Common myeloid progenitor, CD34-positive (primary cell): ENCODE measurements at places on chromosomes 13 and 19.

GRCh38 chr13:34826432-34826831 lies 115.6 kb upstream of the NBEA start:
- DNase-seq: no peak
- H3K36me3 ChIP-seq: no peaks in the 10 kb centered on the region
- H3K27ac ChIP-seq: no peak overlapping the region
- no peaks in the 10 kb centered on the region for H3K27me3 ChIP-seq
- no peaks in the 10 kb centered on the region for H3K4me1 ChIP-seq

DNA sequence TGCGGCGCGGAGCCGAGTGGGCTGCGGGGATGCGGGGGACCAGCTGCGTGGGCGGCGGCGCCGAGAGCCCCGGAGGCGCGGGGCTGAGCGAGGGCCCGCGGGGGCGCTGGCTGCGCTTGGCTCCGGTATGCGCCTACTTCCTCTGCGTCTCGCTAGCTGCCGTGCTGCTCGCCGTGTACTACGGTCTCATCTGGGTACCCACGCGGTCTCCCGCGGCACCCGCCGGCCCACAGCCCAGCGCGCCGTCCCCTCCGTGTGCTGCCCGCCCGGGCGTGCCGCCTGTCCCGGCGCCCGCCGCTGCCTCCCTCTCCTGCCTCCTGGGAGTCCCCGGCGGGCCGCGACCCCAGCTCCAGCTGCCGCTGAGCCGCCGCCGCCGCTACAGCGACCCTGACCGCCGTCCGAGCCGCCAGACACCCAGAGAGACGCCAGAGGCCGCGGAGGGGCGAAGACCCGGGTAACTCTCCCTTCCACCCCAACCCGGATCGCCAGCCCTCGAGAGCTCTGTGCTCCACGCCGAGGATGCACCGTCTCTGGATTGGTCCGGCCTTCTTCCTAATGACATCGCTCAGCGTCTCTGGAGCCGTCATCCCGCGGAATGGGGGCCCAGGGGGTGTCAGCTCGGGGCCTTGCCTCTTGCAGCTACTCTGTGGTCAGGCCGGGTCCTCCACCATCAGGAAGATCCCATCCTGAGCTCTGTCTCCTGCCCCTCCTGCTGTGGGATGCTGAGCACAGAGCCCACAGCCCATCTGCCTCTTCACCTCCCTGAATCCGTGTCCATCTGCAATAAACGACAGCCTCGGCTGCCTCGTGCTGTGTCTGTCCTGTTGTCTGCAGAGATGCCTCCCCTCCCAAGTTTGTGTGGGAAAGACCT lies 441 bp downstream of the INAFM1 start:
- H3K27me3 ChIP-seq: no peaks in the 10 kb centered on the region
- H3K4me1 ChIP-seq: peaks cover 2% of the 10 kb centered on the region
- peaks cover 3% of the 10 kb centered on the region for H3K36me3 ChIP-seq
- DNase-seq: peak; percentile 27
- H3K27ac ChIP-seq: no peak overlapping the region
- peak overlapping the region; percentile 44 for H3K4me3 ChIP-seq

- no peak for DNase-seq
- no peaks in the 10 kb centered on the region for H3K4me1 ChIP-seq
- H3K27me3 ChIP-seq: no peaks in the 10 kb centered on the region
- peaks cover 36% of the 10 kb centered on the region for H3K36me3 ChIP-seq
Measured at GRCh38 chr13:112818040-112818697, 128.3 kb downstream of the ATP11A start.

DNA sequence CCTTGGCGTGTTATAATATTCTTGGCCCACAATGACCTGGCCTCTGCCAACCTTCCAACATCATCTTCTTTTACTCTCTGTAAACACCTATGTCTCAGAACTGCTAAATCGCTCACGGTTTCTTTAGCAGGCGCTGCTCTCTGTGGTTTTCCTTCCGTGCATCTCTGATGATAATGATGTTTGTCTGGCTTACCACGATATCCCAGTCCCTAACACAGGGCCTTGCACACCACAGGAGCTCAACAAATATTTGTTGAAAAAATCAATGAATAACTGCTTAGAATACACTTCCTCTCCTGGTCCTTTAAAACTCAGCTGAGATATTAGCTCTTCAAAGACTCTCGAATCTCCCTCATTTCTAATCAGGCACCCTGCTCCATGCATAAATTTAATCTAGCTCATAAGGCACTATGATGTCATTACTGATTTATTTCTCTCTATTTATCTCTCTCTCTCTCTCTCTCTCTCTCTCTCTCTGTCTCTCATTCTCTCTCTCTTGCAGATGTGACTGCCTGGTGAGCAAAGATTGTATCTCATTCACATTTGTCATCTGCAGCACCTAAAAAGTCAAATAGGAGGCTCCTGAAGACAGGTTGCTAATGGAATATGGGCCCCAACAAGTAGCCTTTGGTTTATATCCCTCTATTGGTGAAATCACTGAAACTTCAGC lies 206.4 kb downstream of the NHLRC3 start:
- no peaks in the 10 kb centered on the region for H3K4me1 ChIP-seq
- H3K36me3 ChIP-seq: no peaks in the 10 kb centered on the region
- peaks cover 2% of the 10 kb centered on the region for H3K27me3 ChIP-seq
- no peak for DNase-seq

DNA sequence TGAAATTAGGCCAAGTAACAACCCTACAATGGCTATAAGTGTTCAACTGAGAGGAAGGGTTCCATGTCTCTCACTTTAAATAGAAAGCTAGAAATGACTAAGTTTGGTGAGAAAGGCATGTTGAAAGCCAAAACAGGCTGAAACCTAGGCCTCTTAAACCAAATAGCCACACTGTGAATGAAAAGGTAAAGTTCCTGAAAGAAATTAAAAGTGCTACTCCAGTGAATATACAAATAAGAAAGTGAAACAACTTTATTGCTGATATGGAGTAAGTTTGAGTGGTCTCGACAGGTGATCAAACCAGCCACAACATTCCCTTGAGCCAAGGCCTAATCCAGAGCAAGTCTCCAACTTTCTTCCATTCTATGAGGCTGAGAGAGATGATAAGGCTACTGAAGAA lies 209.6 kb downstream of the KLF12 start:
- H3K36me3 ChIP-seq: no peaks in the 10 kb centered on the region
- H3K27me3 ChIP-seq: no peaks in the 10 kb centered on the region
- no peak for DNase-seq
- H3K4me3 ChIP-seq: no peak overlapping the region
- no peaks in the 10 kb centered on the region for H3K4me1 ChIP-seq
- no peak overlapping the region for H3K27ac ChIP-seq

DNA sequence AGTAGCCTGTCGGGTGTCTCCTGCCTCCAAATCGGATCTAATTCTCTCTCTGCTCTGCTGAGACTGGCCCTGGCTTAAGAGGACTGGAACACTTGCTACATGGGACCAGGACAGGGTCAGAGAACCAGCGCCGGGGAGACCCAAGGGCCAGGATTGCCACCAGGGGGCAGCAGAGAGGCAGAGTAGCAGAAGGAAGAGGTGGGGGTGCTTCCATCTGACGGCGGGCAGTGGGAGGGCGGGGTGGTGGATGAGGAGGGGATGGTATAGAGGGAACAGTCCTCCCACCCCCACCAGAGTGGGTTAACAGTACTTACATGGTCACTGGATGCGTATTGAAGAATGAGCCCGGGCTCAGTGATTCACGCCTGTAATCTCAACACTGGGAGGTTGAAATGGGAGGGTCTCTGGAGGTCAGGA lies 11.9 kb downstream of the SELENOW start:
- H3K36me3 ChIP-seq: peaks cover 8% of the 10 kb centered on the region
- no peaks in the 10 kb centered on the region for H3K4me1 ChIP-seq
- DNase-seq: peak; percentile 84

DNA sequence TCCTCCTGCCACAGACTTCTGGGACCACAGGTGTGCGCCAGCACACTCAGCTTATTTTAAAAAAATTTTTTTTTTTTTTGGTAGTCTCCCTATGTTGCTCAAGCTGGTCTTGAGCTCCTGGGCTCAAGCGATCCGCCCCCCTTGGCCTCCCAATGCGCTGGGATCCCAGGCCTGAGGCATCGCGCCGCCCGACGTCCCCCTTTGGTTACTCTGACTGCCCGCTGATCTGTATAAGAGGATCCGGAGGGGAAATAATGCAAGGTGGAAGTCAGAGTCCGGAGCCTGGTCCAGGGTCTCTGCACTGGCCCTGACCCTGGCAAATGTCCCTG lies 486 bp upstream of the ZNF805 start:
- peaks cover 23% of the 10 kb centered on the region for H3K4me1 ChIP-seq
- no peak for DNase-seq
- peaks cover 6% of the 10 kb centered on the region for H3K36me3 ChIP-seq
- peak overlapping the region; percentile 89 for H3K4me3 ChIP-seq
- H3K27me3 ChIP-seq: no peaks in the 10 kb centered on the region

DNA sequence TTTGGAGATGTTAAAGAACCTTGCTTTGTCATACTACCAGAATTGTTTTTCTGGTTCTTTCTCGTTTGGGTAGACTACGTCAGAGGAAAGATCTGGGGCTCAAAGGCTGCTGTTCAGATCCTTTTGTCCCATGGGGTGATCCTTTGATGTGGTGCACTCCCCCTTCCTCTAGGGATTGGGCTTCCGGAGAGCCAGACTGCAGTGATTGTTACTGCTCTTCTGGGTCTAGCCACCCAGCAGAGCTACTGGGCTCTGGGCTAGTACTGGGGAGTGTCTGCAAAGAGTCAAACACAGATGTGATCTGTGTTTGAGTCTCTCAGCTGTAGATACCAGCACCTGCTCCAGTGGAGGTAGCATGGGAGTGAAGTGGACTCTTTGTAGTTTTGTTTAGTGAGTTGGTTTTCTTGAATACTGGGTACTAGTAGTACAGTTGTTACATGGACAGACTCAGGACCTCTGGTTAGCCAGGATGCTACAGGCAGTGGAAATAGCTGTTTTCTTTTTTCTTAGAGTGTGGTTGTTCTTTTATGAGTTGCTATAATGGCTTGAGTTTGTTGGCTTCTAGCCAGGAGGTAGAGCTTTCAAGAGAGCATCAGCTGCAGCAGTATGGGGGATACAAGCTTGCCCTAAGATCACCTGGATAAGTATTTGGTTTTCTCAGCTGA lies 34.4 kb downstream of the DNAJC15 start:
- H3K4me1 ChIP-seq: peaks cover 9% of the 10 kb centered on the region

DNA sequence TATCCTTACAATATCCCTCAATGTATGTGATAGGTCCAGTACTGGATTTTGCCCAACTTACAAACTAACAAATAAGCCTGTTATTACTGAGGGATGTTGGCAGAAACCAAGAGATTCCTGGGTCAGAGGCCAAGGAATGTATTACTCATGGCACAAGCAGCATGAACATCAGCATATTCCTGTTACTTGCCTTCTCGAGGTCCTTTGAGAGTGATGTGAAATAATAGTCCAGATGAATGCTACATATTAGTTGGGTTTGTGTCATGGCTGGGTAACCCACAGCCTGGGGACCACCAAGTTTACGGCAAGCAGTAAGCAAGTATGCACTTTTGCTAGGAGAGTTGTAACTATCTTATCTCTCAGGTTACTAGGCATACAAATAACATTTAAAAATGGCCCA lies 384.5 kb upstream of the GPC6 start:
- H3K36me3 ChIP-seq: no peaks in the 10 kb centered on the region
- no peaks in the 10 kb centered on the region for H3K4me1 ChIP-seq
- H3K4me3 ChIP-seq: no peak overlapping the region
- DNase-seq: no peak
- no peaks in the 10 kb centered on the region for H3K27me3 ChIP-seq

DNA sequence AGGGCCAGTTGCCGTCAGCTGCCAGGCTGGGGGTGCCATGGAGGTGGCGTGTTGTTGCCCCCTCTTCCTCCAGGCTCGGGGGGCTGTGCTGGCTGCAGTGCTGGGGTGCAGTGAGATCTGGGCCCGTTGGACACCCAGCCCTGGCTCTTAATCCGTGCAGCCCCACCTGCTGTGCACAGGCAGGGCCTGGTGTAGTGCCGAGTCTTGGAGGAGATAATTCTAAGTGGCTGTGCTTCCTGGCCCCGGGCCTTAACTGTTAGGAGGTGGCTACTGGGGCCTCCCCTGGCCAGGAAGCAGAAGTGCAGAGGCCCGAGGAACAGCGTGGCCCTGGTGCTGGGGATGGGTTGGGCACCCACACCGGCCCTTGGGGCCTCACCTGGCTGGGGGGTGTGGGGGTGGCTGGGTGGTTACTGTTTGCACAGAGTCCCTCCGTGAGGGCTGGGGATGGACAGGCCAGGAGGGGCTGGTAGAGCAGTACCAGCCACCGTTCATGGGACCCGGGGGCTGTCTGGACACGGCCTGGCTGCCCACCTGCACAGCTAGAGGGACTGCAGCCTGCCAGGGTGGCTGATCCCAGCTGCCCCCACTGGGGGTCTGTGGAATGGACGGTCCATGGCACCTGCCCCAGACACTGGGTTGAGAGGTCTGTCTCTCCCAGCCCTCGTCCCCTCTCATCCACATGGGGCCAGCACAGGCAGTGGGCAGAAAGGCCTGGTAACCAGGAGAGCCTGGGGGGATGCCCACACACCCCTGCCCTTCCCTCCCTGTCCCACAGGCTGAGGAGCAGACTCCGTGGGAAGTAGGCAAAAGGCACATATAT lies 3.3 kb downstream of the GPX4 start:
- H3K4me3 ChIP-seq: no peak overlapping the region
- peak; percentile 45 for DNase-seq
- peaks cover 55% of the 10 kb centered on the region for H3K36me3 ChIP-seq
- no peaks in the 10 kb centered on the region for H3K27me3 ChIP-seq
- H3K4me1 ChIP-seq: peaks cover 24% of the 10 kb centered on the region

- H3K36me3 ChIP-seq: no peaks in the 10 kb centered on the region
- H3K4me1 ChIP-seq: no peaks in the 10 kb centered on the region
- no peak overlapping the region for H3K27ac ChIP-seq
- no peak for DNase-seq
Measured at GRCh38 chr19:51750400-51751094, 1.1 kb downstream of the FPR1 start.

DNA sequence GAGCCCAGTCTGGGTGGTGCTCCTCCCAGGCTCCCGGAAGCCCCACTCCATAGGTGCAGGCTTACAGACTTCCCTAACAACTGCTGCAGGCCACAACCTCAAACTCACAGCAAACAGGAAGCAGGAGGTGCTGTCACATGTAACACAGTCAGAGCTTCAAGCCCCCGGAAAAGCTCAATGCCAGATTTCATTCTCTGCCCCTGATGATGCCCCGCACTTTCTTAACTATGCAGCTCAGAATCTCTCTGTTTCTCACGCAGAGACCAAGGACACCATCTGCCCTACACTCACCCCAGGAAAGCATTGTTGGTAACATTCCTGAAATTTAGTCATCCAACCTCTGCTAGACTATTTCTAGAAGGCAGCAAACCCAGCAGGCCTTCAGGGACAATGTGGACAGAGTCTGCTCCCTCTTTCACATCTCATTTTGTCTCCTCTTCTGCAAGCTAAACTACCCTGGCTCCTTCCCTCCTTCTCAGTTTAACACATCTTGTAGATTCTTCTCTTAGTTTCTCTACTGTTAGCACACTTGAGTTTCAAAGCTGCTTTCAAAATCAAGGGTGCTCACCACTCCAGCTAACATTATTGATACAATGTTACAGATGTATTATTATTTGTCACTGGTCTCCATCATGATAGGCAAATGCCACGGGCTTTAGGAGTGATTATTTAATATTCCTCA lies 162.5 kb downstream of the KCTD12 start:
- no peak overlapping the region for H3K4me3 ChIP-seq
- H3K27me3 ChIP-seq: no peaks in the 10 kb centered on the region
- H3K4me1 ChIP-seq: peaks cover 27% of the 10 kb centered on the region
- peak; percentile 97 for DNase-seq
- H3K27ac ChIP-seq: peak overlapping the region; percentile 68
